SK-N-SH (cell line): ENCODE measurements at places on chromosomes 1 and 21.

DNA sequence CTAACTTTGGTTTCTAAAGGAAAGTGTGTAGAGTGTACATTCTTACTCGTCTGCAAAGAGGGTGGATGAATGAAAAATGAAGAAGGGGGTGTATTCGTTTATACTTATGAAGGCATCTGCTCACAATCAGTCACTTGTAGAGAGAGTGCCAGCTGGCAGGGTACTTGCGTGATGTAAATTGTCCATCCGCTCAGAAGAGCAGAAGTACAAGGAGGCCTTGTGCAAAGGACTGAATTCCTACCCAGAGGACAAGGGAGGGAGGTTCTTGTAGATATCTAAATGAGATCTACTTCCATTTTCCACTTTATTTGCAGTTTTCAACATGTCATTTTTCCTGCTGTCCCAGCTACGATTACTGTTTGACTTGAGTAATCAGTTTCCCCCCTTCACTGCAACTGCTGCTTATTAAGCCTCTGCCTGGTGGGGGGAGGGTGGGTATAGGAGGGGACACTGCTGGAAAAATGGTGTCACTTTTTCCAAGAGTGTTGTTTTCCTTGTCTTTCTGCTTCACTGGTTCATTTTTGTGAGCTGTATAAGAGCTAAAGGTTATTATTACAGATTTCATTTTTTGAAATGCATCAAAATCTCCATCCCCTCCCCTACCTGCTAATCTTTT lies 67.3 kb downstream of the LAMC1 start:
- no peak for DNase-seq

DNA sequence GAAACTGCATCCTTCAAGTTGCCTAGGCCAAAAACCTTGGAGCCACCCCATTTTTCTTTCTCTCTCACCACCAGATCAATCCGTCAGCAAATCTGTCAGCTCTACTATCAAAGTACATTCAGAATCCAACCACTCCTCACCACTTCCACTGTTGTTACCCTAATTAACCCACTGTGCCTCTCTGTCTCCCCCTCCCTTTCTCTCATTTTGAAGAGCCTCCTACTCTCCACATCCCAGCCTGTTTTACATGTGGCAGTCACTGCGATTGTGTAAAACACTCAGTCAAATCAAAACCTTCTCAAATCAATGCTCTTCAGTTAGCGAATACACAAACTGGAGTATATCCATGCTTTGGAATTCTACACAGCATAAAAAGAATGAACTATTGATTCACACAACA lies 33.1 kb downstream of the ZNF684 start:
- DNase-seq = no peak

- no peak for DNase-seq
Measured at GRCh38 chr1:229562686-229563085, 4.2 kb upstream of the ABCB10 start.

- no peak for DNase-seq
Measured at GRCh38 chr1:93446837-93447451, 974 bp upstream of the FNBP1L start.

DNA sequence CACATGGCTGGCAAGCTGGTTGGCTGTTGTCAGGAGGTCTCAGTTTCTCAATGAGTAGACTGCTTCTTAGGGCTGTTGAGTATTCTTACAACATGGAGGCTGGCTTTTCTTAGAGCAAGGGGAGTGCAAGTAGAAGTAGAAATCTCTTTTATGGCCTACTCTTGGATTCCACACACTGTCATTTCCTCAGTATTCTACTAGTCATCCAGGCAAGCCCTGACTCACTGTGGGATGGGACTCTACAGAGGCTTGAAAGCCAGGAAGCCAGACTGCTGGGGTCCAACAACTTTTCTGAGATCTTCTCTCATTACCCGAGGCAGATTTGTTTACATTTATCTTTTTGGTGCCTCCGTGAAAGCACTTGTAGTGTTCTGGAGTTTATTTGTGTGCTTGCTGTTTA lies 196.2 kb upstream of the APP start:
- no peak for DNase-seq

- no peak for DNase-seq
Measured at GRCh38 chr21:32795802-32796559, 24.4 kb upstream of the PAXBP1 start.

DNA sequence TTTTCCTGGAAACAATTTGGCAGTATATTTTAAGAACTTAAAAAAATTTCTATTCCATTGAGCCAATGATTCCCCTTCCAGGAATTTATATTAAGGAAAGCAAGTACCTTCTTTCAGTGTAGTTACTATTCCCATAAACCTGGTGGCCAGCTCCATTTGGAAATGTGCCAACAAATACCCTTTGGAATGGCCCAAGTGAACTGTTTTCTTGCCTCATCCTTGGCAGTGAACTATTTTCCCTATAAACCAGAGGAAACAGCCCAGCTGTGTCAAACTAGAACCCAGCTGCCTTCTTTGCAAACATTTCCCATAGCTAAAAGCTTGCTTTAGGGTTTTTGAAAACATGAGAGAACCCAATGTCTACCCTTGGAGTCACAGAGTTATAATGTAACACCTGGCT lies 496.9 kb downstream of the NEGR1 start:
- DNase-seq = no peak

- peak; percentile 27 for DNase-seq
Measured at GRCh38 chr1:70504821-70505193, 93.7 kb downstream of the CTH start.

GRCh38 chr1:5972198-5972520 lies 20.1 kb downstream of the NPHP4 start:
- DNase-seq = no peak

DNA sequence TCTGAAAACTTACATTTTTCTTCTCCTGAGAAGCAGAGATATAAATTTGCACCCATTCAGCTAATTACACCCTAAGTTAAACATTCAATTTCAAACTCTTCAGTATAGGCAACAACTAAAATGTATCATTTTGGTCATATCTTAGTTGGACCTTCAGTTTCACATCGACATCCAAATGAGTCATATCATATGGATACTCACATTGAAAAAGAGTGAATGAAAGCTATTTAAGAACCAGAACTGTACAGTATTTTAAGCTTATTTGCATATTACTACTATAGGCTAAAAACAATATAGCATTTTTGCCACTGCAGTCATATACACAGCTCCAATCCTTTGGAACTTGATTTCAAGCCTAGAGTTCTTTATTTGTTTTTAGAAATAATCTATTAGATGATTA lies 33.6 kb downstream of the USP25 start:
- DNase-seq = no peak

DNA sequence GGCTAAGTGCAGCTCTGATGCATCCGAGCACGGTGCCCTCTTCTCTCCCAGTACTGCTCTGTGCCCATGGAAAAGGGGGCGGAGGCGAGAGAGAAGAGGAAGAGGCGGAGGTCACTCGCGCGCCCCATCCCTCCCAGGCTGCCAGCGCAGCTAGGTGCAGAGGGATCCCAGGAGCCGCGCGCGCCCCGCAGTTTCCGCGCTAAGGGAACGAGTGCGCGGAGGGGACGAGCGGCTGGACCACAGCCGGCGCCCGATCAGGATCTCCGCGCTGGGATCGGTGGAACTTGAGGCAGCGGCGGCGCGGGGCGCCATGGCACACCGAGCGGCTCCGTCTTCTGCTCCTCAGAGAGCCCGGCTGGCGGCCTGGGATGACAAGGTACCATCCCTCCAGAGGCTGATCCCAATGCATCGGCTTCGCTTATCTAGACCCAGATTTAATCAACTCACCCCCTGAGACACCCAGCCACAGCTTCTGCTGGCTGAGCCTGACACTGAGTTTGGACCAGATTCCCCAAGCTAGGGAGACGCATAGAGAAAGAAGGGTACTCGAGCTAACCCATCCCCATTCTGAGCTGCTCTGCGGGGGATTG lies at the start of gene PTGFR:
Gene PTGFR (plus strand): TSS at position 114 of the 590 bp plus-strand sequence. CDS start 1,770 bp downstream, outside the sequence.
- peak; percentile 73 for DNase-seq

- DNase-seq = peak; percentile 79
Measured at GRCh38 chr1:41322835-41323234, 38.4 kb upstream of the FOXO6 start.

GRCh38 chr1:117591252-117591651 lies 14.6 kb upstream of the TENT5C start:
- no peak for DNase-seq

DNA sequence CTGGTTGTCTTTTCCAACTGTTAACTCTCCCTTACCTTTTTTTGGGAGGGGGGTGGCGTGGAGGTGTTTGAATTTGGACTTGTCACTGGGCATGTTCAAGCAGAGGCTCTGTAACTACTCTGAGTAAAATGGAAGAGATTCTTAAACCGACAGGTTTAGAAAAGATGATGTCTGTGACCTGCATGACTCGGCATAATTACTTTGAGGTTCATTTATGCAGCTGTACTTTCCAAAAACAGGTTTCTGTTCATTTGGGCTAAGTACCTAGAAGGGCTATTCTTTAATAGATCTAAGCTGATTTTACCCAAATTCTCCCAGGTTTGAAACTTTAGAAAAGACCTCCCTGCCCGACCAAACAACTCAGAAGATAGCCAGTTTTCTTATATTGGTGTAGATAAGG lies 80.3 kb downstream of the SLC35A3 start:
- DNase-seq = no peak

DNA sequence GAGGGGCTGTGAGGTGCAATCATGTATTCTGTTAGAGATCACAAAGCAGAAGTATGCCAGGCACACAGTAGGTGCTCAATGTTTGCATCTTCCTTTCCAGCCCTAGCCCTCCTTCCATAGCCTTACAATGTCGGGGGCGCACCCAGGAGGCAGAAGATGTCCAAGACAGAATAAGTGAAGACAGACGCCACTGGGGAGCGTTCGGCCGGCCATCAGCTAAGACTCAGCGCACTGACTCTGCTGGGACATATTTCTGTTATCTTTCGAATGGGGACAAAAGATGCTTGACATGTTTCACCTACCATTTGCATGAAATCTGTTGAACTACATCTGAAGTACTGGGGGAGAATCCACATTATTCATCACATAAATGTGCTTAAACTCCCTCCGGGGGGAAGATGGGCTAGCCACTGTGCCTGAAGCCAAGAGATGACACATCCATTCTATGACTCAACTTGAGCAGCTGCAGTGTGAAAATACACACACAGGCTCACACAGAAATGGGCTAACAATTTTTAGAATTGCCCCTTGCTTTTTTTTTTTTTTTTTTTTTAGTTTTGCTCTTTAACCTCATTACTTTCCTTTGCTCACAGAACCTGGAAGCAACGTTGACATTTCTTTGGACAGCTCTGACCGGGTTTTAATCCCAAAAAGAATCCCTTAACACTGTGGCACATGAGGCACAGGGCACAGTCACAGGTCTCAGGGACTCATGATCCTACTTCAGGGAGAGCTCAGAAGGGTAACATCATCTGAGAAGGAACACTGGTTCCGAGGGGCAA lies 7.9 kb downstream of the TIAM1 start:
- no peak for DNase-seq

GRCh38 chr1:205077934-205078311 lies 6.3 kb downstream of the TMEM81 start:
- no peak for DNase-seq

- DNase-seq = peak; percentile 60
Measured at GRCh38 chr1:81801651-81802456, 1.1 kb downstream of the ADGRL2 start.

- no peak for DNase-seq
Measured at GRCh38 chr1:116396769-116397168, 23.7 kb downstream of the ATP1A1 start.

DNA sequence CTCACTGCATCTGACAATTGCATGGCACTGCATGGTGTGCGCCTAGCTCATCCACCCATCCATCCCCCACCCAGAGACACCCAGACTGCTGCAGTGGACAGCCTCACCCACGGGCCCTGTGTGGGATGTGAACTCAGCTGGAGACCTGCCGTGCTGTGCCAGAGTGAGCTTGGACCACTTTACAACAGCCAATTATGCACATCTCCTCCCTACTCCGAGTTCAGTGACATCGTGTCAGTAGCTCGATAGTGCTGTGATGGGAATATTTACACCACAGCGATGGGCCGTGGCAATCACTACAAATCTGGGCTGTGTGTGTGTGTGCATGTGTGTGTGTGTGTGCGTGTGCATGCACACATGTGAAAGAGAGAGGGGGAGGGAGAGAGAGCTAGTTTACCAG lies 42.5 kb downstream of the TMEM51 start:
- no peak for DNase-seq

DNA sequence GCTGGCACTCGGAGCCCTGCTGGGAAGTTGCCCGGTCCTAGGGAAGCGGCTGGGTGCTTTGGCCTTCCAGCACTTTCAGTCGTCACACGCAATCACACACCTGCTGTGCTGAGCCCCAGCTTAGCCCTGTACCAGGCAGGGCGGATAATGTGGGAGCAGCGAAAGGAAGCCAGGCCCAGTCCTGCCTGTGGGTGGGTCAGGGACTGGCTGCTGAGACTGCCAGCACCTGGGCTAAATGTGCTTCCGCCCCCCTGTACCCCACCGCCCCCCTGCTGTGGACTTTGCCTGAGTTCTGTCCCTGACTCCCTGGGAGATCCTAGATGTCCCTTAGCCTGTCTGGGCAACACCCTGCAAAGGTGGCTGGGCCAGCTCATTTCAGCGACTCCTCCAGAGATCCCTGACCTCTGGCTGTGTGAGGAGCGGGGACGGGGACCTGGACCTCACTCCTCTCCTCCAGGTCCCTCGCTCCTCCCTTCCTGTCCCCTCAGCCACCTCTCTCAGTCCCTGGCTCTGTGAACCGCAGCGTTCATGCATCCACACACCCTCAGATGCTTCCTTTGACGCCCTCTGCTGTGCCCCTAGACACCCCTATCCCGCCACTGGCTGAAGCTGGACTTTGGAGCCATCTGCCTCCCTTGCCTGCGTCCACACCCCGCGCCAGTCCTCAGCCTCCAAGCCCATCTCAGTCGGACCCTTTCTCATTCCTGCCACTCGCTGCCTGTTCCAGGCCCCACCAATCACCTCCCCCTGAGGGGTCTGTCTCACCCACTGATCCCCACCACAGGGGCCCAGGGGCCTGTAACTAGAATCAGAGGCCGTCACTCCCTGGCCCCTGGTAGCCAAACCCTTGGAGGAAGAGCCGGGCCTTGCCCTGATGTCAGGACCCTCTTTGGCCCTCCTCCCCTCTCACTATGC lies 1.4 kb downstream of the MMEL1 start:
- no peak for DNase-seq

GRCh38 chr1:97507863-97508262 lies 413.0 kb downstream of the DPYD start:
- DNase-seq = no peak

GRCh38 chr1:173646656-173647055 lies 11.5 kb downstream of the TEX50 start:
- no peak for DNase-seq

DNA sequence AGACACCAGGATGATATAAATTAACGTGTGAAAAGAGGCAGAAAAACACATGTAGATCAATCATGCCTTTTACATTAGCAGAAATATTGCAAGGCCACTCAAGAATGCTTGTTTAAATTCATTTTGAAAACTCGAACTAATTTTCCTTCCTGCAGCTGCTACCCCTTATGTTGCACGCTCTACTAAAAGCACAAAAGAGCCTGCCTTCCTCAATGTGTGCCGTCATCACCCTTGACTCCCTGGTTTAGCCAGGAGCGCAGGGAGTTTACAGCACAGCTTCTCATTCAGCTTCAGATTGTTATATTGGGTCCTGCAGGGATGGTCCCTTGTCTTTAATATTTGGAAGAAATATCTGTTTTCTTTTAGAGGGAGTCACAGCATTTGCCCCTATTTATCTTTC lies 10.1 kb upstream of the ST6GALNAC5 start:
- no peak for DNase-seq
